ENCODE measurements at places on chromosomes 13 and 19.

DNA sequence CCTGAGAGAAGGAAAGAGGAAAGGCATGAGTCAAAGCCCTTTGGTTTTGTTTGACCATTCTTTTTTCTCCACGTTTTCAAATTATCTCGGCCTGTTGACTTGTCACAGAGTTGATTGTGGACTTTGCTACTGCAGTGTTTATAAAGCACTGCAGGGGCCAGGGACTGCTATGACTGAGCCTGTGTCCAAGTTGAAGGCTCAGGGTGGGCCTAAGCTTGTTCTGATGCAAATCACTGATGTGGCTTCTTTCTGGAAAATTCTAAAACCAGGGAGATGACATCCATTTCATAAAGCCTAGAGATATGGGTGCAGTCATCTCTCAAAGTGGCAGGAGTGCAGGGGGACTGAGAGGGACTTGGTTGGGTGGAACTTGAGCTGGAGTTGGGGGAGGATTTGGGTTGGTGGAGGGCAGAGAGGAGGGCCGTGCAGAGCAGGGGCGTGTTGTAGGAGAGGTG lies 1.2 kb upstream of the CXCL17 start:
- DNase-seq: no peak

- no peak for DNase-seq
Observed at GRCh38 chr13:49604570-49604969, 19.2 kb upstream of the RCBTB1 start.

GRCh38 chr19:28934631-28935030 lies 278.3 kb downstream of the UQCRFS1 start:
- DNase-seq: no peak

- no peak for DNase-seq
Observed at GRCh38 chr19:4518345-4519171, at the start of gene PLIN4. PLIN4 (minus strand) TSS chr19:4518486; CDS start chr19:4518272, 214 bp downstream.

DNA sequence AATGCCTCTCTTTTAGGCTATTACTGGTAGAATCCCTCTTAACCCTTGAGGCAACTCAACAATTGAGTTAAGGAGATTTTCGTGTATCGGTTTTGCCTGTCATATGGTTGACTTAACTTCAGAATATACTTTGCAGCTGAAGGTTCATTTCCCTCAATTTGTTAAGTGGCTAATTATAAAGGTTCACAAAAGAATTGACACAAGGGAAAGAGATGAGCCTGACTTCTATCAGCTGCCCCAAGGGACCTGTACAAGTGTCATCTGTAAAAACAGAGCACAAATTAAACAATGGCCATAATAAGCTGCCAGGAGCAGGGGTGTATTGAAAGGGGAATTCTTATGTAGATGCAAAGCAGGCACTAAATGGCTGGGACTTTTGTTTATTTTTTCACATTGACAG lies 334.8 kb upstream of the OBI1 start:
- DNase-seq: no peak
